NCI-H226 (cell line): ENCODE measurements at places on chromosomes 3 and 15.
A peak's percentile ranks its signal among the peaks of the same experiment; 100 is the strongest.

DNA sequence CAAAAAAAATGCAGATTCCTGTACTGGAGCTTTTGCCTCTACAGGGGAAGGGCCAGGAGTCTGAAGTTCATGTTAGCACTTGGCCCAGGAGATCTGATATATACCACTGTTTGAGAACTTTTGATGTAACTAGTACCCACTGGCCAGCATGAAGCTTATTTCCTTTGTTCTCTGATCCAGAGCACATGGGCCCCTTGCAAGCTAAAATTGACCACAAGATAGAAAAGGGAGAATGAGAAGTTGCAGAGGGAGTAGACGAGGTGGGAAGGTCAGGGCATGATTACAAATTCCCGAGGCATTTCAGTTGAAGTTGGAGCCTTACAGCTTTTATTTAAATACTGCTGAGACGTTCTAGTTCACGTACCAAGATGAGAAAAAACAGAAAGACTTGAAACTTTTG lies 28.2 kb downstream of the TGM4 start:
- peak; percentile 41 for DNase-seq

- DNase-seq, result peak; percentile 73
These were observed 71.9 kb downstream of the MGLL start for GRCh38 chr3:127750226-127751031.

DNA sequence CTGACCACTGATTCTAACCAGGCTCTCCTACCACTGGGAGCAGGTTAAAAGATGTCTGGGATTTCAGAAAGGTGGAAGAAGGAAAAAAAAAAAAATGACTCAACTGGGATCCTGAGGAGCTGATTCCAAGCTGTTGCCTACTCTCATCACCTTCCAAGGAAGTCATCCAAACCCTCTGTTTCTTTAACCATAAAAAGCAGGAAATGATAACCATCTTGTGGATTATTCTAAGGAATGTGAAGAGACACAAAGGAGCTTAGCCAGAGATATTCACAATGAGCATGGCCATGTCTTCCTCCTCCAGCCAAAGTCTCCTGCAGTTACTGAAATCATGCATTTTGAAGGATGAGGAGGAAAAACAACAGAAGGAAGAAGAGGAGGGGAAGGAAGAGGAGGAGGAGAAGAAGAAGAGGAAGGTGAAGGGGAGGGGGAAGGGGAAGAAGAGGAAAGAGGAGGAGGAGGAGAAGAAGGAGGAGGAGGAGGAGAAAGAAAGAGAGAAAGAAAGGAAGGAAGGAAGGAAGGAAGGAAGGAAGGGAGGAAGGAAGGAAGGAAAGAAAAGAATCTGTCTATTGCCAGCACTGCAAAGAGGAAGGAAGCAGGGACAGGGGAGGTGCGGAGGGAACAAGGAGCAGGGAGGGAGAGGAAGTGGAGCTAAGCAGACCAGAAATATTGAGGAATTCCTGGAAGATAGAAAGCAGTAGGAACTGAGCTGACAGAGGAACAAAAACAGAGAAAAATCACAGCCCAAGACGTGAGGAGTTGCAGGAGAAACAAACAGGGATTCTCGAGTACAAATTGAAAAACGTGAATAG lies 229.2 kb downstream of the UACA start:
- no peak for DNase-seq

DNA sequence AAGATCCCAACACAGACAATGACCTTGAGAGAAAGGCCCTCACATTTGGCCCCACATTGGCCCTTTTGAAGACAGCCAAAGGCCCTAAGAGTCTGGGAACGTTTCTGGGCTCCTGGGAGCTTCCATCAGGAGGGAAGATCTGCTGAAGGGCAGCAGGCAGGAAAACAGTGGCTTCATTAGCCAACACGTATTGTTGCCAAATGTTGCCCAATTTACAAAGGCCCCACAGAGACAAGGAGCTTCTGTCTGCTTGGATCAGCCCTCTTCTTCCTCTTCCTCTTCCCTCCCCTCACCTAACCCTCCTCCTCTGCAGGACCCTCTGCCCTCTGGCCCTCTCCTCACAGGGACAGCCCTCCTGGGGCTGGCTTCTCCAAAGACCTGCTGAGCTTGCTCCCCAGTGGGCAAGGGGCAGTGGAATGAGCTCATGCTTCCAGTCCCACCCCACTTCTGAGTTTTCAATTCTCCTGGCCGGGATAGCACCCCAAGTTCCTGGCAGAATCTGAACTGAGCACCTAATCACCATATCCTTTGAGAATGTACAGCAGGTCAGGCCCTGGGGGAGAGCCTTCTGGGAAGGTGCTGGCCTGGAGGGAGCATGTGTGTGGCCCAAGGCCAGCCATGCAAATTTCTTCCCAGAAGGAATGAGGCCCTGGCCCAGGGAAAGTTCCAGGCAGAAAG lies 5.1 kb upstream of the LTF start:
- DNase-seq, result no peak

DNA sequence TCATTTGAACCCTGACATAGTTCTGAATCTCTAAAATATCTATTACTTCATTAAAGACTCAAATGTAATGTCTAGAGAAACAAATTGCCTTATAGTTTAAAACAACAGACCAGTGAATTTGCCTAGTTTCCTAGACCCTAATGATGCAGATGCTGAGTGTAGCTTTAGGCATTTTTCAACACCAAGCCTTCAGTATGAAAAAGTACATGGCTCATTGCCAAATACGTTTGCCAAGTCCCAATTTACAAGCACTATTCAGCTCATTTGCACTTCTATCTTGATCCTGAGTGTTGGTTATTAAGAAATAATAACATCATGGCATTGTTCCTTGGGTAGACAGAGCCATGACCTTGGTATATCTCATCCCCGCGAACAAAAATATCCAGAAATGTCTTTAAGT lies 46.8 kb downstream of the EOMES start:
- peak; percentile 45 for DNase-seq

DNA sequence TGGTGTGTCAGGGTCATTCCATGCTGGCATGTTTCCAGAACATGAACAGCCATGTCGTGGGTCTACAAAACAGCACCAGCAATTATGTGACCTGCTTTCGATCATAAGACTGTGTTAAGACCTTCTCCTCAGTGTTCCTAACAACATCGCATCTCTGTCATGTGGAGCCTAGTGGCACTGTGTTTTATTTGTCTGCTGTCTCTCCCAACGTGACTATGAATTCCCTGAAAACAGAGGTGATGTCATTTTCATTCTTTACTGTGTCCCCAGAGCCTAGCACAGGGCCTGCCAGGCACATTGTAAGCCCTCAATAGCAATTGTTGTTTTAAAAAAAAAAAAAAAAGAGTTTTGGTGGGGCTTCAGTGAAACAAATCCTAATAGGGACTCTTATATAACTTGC lies 94.2 kb upstream of the IL12A start:
- DNase-seq, result no peak

DNA sequence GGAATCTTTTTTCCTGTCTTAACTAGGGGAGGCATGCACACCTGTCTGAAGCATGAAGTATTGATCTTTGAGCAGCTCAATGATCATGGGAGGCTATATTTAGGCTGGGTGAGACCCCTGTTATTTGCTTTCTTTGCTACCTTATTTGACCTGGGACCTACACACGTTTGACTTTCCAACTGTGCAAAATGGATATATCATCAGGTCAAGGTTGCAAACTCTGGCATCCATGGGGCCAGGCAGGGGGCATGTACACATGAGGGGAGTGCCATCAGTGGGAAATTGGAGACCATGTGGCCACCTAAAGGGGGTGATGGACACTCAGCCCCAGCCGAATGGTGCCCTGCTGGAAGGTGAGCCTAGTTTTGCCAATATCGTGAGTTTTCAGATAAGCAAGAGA lies 174.2 kb downstream of the FEZF2 start:
- DNase-seq, result no peak

DNA sequence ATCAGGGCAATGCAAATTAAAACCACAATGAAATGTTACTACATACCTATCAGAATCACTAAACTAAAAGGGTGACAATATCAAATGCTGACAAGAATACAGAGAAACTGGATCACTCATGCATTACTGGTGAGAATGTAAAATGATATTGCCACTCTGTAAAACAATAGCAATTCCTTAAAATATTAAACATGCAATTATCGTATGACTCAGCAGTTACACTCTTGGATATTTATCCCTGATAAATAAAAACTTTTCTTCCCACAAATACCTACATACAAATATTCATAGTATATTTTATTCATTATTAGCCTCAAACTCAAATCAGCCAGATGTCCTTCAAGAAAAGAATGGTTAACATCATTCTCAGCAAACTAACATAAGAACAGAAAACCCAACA lies 25.9 kb upstream of the RAB6B start:
- no peak for DNase-seq
